ENCODE measurements at places on chromosomes 3 and 15. TPM values are rescaled to one million over a fixed set of nuclear protein-coding genes. Genes with fewer than 3 reads are reported as not detected.

- DNase-seq: no peak
Measured at GRCh38 chr3:12235691-12236090, 53.2 kb upstream of the PPARG start.

GRCh38 chr15:56915888-56916287 lies 2.6 kb upstream of the TCF12 start:
- no peak for DNase-seq

DNA sequence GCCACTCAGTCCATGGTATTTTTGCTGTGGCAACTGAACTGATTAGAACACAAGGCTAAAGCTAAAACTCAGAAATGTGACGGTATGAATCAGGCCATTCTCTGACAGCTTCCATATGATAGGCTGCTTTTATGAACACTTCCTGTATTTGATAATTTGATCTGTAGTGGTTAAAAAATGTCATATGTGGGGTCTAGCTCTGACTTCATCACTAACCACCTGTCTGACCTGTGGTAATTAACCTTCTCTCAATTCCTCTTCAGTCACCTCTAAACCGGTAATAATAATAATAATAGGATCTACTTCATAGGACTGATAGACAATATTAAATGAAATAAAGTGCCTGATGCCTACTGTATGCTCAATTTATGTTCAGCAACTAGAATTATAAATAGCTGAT lies 223.2 kb downstream of the MBNL1 start:
- DNase-seq: no peak

DNA sequence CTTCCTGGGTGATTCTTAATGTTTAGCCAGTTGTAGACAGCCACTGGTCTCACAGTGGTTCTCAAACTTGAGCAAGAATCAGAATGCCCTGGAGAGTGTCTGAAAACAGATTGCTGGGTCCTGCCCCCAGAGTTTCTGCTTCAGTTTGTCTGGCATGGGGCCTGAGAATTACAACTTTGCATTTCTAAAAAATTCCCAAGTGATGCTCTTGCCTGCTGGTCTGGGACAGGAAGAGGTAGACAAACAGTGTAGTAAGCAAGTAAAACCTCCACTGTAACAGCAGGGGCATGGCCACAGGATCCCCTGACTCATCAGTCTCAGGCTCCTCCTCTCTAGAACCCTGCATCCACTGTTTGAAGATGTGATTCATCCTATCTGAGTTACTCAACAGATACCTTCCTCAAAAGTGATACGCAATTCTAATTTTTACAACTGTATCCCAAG lies 36.5 kb downstream of the DZIP1L start:
- no peak for DNase-seq

GRCh38 chr3:197734667-197735318 lies 1.9 kb downstream of the RUBCN start:
- no peak for DNase-seq

DNA sequence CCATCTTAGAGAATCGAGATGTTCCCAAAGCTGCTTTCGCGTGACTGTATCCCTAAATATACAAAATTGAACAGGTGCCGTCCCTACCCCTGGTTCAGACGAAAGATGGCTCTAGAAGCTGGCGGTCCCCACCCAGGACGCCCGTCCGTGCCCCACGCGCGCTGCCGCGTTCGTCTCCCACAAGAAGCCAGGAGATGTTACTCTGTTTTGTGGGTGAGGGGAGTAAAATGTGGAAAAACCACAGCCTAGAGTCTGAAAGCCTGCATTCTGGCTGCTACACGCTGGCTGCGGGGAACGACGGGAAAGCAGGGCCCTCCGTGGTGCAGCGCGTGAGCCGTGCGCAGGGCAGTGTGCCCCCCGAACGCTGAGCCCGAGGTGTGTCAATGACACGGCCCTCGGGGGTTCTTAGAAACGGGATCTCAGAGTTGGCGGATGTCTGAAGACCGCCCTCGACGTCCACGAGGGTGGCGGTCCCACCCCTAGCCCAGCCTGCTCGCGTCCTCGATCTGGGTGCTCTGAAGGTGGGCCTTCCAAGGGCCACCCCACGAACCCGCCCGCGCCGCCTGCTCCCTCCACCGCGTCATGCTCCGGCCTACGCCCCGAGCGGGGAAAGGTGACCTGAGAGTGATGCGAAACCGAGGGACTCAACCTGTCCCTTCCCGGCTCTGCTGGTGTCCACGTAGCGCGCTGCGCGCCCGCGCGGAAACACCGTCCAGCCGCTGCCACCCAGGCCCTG lies 95.6 kb downstream of the OCA2 start:
- no peak for DNase-seq

DNA sequence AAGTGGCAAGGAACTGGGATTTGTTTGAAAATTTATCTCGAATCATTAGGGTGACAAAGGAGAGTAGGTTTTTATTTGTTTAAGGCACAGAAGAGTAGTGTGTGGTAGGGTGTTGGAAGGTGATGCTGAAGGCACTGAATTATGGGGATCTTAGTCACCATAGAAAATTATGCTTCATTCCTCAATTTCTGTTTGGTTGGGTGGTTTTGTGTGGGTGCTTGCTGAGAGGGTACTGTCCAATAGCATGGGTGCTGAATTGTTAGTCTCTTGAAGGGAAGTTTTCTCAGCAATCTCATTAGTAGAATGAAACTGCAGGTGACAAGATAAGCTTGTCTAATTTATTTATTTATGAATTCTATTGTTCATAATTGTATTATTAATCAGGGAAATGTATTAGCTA lies 610.9 kb downstream of the AGBL1 start:
- peak; percentile 45 for DNase-seq

- no peak for DNase-seq
Measured at GRCh38 chr15:57031082-57031481, 112.6 kb downstream of the TCF12 start.

GRCh38 chr3:39053696-39054095 lies 1.9 kb downstream of the WDR48 start:
- DNase-seq: no peak

DNA sequence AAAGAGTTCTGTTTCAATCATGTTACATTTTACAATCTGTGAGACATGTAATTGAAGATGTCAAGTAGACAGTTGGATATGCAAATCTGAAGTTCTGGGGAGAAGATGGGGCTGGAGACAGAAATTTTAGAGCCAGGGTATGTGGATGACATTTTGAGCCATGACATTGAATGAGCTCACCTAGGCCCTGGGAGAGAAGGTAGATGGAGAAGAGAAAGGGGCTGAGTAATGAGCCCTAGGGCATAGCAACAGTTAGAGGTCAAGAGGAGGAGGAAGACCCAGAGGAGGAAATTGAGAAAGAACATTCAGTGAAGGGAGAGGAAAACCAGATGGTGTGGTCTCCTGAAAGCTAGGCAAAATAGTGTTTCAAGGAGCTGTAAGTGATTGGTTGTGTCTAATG lies 15.3 kb downstream of the TMEM266 start:
- no peak for DNase-seq

- DNase-seq: no peak
Measured at GRCh38 chr3:111924283-111924682, 54.5 kb upstream of the ABHD10 start.

PAQR5 gene
- total RNA-seq: 14.5 TPM

FSTL1 gene
- 272 TPM for total RNA-seq

CELF6 gene
- total RNA-seq: 0.14 TPM

SELENOK gene
- 21.4 TPM for total RNA-seq

PIF1 gene
- total RNA-seq: 193 TPM

PAQR9 gene
- 2.3 TPM for total RNA-seq

TCF12 gene
- total RNA-seq: 104 TPM

DNAH12 gene
- total RNA-seq: not detected

NANOGP8 gene
- 49.6 TPM for total RNA-seq

MRPS25 gene
- 41.0 TPM for total RNA-seq

GPR62 gene
- 0.38 TPM for total RNA-seq

PSMA4 gene
- 301 TPM for total RNA-seq
